Natural killer cell treated with Interleukin-12 subunit alpha and Interleukin-12 subunit beta and Interleukin-15 and Interleukin-18, amount 100 ng/mL, for 72 hours (primary cell): ENCODE measurements at places on chromosomes 2 and 18. TPM values are rescaled to one million over a fixed set of nuclear protein-coding genes. Genes with fewer than 3 reads are reported as not detected.

INHBB gene
- total RNA-seq, result not detected

SKA1 gene
- 38.0 TPM for total RNA-seq

PTPN2 gene
- 156 TPM for total RNA-seq

MOGAT1 gene
- total RNA-seq, result not detected

TTN gene
- total RNA-seq, result 2.1 TPM

MC2R gene
- total RNA-seq, result not detected

ZSWIM2 gene
- total RNA-seq, result not detected

SLC30A3 gene
- not detected for total RNA-seq

SCYGR7 gene
- total RNA-seq, result not detected

CCDC85A gene
- total RNA-seq, result not detected

DNA sequence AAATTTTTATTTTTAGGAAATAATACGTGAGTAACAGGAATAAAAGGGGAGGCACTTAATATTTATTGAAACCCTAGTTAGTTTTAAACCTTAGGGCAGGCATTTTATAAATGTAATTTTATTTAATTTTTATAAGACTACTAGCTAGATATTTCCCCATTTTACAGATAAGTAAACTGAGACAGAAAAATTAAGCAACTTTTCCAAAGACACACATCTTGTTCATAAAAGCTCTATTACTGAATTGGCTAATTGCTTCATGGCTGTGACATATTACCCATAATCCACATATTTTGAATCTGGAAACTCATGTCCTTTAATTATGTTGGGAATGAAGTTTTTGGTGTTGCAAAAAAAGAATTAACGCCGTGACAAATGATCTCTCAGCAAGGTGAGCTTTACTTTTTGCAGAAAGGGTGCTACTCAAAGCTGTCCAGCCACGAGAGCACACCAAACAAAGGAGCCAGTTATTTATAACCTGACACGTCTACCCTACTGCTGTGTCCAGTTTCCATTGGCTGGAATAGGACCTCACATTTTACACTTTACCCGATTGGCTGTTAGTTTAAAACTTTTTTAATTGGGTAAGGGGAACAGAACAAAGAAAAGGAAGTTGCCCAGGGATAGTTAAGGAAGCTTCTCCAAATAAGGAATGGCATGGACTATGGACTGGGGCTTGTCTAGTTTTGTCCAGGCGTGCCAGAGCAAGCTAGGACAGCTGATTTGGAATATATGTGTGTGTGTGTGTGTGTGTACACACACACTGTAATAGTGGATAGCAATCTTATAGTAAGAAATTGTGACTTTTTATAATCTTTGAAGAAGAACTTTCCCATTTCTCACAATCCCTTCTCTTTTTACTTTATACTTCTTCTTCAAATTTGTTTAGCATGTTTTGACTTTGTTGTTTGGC is 54.2 kb downstream of the COMMD1 start:
- no peak for DNase-seq

- no peak for DNase-seq
These were observed 225.8 kb downstream of the PIEZO2 start for GRCh38 chr18:10923551-10924070.

- DNase-seq, result no peak
These were observed 46.2 kb downstream of the RBKS start for GRCh38 chr2:27843992-27844391.

- no peak for DNase-seq
These were observed 119.9 kb upstream of the SERTAD2 start for GRCh38 chr2:64773461-64774118.

DNA sequence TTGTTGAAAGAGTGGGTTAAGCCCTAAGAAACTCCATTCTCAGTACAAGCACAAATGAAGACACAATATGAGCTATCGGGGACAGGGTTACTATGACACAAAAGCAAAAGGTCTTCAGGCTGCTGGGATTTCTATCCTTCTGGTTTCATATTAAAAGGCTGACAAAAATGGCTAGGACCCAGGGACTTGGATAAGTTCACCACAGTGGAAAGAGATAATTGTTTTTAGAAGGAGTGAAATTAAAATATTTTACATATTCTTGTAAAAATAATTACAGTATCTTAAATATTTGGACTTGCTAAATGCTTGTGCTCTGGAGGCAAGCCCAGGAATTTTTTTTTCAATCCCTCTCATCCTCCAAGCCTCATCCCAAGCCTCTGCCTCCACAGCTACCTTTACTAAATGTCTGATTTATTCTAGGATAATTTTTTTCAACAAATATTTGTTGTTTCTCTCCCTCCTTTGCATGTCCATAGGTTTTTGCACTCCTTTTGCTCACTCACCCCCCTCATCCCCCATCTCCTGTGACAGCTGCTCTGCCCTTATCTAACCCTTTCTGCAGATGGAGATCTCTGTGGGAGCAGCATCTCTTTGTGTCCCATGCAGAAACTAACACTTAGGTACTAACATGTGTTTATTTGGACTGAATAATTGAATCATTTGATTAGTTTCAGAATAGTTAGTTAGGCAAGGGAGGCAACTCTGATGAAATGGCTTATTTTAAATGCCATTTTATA is 47.8 kb upstream of the NABP1 start:
- DNase-seq, result no peak

GRCh38 chr18:6561420-6561861 is 146.7 kb upstream of the L3MBTL4 start:
- DNase-seq, result no peak

DNA sequence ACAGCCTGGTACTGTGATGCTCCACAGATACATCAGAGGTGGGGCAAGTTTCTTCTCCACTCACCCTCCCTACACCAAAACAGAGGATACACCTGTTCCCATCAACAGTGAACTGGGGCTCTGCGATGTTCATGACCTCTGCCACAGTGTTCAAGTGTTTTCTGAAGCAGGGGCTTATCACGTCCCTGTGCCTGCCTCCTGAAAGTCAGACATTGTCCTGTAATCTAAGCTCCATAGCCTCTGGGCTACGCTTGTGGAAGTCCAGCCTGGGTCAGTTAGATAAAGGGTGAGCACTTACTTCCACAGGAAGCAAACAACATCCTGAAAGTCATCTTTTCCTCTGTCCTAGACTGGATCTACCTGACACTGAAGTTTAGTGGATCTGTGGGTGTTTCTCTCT is 20.2 kb upstream of the MRO start:
- no peak for DNase-seq

DNA sequence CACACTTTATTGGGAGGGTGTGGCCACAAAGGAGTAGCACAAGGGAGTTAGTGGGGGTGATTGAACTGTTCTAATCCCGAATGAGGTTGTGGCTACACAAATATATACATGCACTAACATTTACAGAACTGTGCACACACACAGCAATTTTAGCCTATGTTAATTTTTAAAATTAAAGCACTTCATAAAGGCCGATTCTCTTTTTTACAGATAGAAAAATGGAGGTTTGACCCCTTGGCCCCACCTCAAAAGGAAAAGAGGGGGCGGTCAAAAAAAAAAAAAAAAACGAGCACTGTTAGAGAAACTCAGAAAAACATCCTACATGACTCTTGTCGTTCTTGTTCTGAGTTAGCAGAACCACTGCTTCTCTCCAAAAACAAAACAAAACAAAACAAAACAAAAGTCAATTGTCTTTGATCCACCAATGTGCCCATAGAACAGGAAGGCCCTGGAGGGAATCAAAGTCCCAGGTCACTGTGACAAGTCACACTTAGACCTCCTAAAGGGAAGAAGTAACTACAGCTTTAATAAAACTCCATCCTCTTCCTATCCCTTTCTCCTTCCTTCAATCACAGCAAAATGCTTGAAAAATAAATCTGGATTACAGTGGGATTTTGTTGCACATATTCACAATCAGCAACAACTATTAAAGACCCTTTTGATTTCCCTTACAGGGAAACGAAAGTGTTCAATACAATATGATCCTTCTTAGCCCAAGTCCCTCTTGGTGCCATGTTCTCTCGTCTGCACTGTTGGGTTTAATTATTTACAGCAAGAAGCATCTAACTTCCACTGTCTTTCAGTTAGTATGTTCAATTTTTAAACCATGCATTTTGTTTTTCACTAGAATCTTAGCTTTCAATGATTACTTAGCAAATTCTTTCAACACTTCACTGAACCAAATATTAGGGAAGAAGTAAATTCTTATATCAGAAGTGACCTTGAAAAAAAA is 16.6 kb downstream of the LRP2 start:
- DNase-seq, result no peak

DNA sequence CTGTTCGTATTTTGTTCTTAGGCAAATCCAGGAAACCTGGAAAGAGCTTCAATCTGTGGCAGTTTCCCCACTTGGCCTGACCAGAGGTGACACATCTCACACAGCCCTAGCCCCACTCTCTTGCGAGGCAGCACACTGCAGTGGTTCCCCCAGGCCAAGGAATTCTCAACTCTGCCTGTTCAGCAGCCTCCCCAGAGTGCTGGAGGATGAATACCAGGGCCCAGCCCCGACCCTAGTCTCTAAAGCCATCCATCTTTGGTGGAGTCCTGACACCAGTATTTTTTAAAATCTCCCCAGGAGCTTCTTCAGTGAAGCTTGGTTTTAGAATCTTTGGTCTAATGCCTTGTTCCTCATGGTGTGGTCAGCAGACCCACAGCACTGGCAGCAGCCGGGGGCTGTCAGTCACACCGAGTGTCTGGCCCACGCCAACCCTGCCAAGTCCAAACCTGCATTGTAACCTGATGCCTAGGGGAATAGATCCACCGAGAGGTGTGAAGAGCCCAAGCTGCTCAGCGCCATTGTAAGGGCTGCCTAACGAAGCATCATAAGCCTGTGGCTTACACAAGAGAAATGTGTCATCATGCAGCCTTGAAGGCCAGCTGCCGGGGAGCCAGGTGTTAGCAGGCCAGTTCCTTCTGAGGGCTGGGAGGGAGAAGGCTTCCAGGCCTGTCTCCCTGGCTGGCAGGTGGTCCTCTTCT is 428.7 kb upstream of the ID2 start:
- DNase-seq, result no peak

DNA sequence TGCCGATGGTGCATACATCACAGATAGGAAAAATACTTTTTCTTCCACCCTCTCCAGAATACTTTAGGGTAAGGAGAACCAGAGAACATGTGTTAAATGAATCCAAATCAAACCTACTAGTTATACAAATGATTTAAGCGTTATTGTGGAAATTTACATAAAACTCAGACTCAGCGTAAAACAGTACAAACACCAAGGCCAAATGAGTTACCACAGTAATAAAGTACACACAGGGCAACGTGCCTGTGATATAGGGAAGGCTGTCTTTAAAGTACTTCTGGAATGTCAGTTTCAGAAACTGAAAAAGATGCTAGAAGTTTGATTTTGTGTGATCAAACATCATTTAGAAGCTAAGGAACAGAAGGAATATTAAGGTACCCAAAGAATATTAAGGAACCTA is 46.9 kb downstream of the PTPRM start:
- DNase-seq, result no peak

DNA sequence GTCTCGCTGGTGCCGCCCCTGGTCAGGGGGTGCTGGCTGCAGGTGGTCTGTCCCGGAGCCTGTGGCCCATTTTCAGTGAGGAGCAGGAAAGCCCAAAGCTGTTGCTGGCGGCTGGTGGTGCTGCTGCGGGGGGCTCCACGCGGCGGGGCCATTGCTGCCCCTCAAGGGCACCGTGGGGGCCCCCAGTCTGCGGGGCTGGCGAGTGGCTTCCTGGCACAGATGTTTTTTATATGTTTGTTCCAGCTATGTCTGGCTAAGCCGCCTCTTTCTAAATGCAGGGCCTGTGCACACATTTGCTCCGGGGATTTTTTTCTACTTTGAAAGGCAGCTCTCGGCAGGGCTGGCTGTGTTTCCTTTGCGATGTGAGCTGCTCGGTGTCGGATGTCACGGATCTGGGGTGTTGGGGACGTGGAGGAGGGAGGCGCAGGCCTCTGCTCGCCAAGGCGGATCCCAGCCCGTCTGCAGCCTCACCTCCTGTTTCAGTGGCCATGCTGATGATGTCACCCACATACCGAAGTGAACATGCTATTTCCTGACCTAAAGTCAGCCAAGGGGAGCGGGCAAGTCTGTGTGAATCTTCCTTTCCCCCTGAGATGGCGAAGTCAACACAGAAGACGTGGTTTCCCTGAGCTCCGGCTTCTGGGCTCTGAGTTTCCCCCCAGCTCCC is 112.0 kb upstream of the CTDP1 start:
- no peak for DNase-seq

DNA sequence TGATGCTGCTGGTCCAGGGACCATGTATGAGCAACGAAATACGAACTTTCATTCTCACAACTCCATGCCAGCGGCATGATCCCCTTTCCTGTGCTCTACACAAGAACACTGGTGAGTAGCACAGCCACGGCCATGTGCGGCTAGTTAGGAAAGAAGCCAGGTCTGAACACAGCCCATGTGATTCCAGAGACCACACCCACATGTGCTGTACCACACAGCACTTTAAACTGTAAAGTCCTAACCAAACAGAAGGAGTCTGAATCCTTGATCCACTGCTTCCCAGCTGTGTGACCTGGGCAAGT is 33.0 kb upstream of the ACAA2 start:
- no peak for DNase-seq

DNA sequence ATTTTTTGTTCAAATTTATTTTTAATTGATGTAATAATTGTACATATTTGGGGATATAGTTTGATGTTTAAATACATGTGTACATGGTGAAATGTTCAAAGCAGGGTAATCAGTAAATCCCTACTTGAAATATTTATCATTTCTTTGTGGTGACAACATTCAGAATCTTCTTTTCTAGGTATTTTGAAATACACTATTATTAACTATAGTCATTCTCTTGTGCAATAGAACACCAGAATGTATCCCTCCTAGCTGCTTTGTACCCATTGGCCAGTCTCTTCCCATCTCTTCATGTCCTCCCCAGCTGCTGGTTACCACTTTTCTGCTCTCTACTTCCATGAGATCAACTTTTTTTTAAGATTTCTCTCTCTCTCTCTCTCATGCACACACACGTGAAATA is 126.5 kb downstream of the ZNF407 start:
- no peak for DNase-seq

- DNase-seq, result no peak
These were observed 245.6 kb upstream of the TCF4 start for GRCh38 chr18:55833543-55833942.

DNA sequence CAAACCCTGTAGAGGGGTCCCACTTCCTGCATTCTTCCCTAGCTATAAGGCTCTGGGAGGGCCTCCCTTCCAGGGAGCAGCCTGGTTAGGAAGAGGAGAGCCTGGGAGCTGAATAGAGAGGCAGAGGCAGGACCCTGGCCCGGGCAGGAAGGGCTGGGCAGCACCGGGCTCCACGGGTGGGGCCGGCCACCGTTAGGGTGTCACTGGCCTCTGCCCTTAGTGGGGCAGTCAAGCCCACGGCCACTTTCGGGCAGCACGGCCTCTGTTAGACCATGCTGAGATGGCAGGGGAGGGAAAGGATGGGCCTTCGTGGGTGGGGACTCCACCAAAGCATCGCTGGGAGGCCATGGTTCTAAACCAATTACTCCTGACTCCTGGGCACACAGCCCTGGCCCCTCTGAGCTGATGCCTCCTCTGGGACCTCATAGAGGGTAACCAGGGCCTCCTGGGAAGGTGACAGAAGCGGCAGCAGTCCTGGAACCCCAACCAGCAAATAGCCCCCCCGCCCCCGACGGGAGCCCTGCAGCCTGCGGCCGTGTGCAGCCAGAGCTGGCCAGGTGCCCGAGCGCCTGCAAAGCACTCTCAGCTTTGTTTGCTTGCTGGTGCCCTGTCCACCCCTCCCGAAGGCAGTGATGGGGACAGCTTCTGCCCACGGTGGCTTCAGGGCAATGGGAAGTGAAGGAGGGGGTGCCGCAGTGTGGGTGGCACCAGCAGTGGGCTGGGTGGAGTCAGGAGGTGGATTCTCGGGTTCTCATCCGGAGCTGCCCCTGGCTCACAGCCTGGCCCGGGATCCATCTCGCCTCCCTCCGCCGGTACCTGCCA is 16.3 kb upstream of the HPCAL1 start:
- DNase-seq, result no peak

- DNase-seq, result no peak
These were observed 12.1 kb upstream of the GREB1 start for GRCh38 chr2:11521775-11522174.
